Keratinocyte (primary cell): ENCODE measurements at places on chromosomes 5 and 9.

GRCh38 chr5:165622864-165623536 lies 2117.6 kb downstream of the MAT2B start:
- no peak for DNase-seq
- H3K4me3 ChIP-seq: no peak overlapping the region
- no peaks in the 10 kb centered on the region for H3K27me3 ChIP-seq
- no peaks in the 10 kb centered on the region for H3K36me3 ChIP-seq

DNA sequence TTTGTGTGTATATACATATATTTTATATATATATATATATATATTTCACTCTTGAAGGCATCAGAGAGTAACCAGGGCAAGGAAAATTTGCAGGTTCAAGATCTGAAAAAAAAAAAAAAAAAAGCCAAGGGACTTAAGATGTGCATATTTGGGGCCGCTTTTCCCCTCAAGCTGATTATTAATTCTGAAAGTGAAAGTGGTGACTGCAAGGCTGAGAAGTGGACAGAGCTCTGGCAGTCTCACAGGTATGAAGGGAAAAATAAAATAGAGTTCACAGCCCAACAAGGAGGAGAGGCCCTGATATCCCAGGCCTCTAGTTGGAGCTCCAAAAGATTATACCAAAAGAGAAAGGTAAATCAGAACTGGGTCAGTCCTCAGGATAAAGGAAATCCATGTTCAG lies 234.4 kb upstream of the GAS1 start:
- no peaks in the 10 kb centered on the region for H3K36me3 ChIP-seq
- no peaks in the 10 kb centered on the region for H3K27me3 ChIP-seq
- no peak for DNase-seq
- H3K4me1 ChIP-seq: peaks cover 24% of the 10 kb centered on the region

DNA sequence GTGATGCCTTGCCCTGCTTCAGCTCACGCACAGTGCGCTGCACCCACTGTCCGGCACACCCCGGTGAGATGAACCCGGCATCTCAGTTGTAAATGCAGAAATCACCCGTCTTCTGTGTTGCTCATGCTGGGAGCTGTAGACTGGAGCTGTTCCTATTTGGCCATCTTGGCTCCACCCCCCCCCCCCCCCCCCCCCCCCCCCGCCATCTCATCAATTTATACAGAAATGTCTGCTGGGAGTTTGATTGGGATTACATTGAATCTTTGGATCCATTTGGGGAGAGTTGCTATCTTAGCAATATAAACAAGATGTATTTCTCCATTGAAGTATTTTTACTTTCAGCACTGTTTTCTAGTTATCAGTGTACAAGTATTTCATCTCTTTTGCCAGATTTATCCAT lies 55.2 kb downstream of the RIC1 start:
- no peaks in the 10 kb centered on the region for H3K4me1 ChIP-seq
- no peak overlapping the region for H3K4me3 ChIP-seq
- no peak for DNase-seq
- H3K36me3 ChIP-seq: no peaks in the 10 kb centered on the region
- H3K27ac ChIP-seq: no peak overlapping the region

GRCh38 chr5:121862801-121863200 lies 11.1 kb downstream of the FTMT start:
- H3K27me3 ChIP-seq: no peaks in the 10 kb centered on the region
- no peaks in the 10 kb centered on the region for H3K4me1 ChIP-seq
- H3K27ac ChIP-seq: no peak overlapping the region
- H3K36me3 ChIP-seq: no peaks in the 10 kb centered on the region
- no peak overlapping the region for H3K4me3 ChIP-seq

GRCh38 chr5:146816775-146817387 lies 61.7 kb downstream of the PPP2R2B start:
- no peak overlapping the region for H3K27ac ChIP-seq
- no peak for DNase-seq
- no peaks in the 10 kb centered on the region for H3K27me3 ChIP-seq
- H3K36me3 ChIP-seq: no peaks in the 10 kb centered on the region
